NCI-H526 (cell line): ENCODE measurements at places on chromosomes 13 and 19.

DNA sequence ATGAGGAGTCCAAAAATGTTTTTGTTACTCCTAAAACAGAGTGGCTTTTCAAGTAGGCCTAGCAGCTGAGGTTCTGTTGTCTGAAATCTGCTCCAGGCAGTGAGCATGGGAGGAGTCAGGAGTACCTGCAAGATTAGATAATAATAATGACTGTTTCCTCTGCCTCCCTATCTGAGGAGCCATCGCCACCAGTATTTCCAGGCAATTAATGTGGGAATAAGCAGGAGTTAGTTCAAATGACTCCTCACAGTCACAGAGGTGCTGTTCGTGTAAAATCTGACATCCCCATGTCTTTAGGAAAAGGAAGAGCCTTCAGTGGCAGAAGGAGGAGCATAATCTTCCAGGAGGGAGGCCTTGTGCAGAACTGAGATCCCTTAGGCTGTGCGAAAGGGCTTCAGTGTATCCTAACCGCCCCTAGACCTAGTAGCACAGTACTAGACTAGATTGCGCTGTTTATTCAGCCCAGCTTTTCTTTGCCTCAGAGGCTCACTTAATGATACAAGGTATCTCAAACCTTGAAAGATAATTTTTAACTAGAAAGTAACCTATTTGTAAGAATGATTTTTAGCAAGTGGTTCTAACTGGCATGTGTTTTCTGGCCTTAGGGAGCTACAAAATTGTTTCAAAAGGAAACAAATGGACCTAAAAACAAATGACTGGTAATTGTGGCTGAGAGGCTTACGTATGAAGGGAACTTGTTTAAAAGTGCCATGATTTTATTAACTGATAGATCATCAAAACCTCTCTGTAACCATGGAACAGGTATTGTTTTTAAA, 49.0 kb downstream of the FREM2 start:
- no peak for DNase-seq

DNA sequence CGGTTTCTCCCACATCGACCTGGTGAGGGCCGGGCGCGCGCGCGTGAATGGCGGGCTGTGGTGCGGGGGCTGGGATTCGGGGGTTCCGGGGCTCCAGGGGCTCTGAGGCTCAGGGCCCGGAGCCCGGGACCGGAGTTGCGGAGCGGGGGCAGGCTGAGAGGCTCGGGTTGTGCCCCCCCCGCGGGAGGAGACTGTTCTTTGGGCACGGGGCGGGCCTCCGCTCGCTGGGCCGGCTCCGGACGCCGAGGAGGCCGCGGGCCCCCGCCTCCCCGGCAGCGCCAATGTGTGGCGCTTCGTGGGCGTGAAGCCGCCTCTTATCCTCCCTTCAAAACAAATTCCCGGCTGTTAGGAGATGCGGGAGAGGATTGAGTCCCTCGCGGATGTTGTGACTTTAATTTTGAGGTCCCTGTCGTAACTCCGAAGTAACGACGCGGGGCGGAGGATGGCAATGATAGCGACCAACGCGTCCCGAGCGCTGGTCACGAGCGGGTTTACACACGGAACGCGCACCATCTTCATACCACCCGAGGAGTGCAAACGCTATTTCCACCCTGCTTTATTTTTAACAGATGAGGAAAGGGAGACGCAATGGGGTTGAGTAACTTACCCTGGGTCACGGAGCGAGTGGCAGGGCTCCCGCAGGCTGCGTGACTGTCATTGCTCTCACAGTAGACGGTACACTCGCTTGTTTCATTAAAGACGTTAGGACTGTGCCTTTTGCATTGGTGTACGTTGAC, 536 bp downstream of the UBA2 start:
- peak; percentile 69 for DNase-seq

DNA sequence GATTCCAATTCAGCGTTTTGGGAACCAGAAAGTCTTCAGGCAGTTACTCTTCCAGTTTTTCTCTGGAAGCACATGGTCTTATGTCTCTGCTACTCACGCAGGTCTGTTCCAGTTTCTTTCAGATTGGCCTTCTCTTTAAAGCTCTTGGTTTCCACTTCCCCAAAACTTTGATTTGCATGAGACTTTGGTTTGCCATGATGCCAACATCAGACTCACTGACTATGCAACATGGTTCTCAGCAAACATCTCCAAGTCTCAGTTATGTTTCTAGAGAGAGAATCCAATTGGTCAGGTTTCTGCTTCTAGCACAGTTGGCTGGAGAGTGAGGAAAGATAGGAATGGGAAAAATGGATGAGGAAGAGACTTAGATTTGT, 3.1 kb downstream of the AKAP11 start:
- no peak for DNase-seq

DNA sequence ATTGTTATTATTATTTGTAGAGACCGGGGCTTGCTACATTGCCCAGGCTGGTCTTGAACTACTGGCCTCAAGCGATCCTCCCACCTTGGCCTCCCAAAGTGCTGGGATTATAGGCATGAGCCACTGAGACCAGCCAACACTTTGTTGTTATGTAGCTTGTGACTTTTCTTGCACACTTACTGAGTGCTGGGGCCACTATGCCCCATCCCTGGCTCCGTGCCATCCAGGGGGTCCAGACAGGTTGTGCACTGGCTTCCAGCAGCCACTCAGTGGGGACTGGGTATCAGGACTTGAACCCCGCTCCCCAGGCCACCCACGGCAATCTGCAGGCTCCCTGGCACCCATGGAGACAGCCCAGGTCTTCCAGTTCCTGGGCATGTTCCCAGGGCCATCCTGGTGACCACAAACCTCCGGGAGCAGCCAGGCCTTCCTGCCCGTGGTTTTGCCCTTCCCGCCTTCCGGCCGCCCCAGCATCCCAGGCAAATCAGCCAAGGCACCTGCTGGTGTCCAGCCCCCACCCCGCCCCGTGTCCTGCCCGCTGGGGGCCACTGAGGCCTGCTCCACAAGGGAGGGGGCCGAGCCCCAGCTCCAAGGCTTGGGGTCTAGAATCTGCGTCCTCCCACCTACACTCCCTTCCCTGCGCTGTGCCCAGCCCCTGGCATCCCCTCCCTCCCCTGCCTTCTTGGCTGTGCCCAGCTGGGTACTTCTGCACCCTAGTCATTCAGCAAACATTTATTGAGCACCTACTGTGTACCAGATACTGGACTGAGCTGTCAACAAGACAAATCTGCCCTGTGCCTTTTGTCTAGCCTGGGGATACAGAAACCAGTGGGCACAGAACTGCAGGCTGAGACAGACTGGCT, 23.7 kb upstream of the SEMA6B start:
- no peak for DNase-seq

DNA sequence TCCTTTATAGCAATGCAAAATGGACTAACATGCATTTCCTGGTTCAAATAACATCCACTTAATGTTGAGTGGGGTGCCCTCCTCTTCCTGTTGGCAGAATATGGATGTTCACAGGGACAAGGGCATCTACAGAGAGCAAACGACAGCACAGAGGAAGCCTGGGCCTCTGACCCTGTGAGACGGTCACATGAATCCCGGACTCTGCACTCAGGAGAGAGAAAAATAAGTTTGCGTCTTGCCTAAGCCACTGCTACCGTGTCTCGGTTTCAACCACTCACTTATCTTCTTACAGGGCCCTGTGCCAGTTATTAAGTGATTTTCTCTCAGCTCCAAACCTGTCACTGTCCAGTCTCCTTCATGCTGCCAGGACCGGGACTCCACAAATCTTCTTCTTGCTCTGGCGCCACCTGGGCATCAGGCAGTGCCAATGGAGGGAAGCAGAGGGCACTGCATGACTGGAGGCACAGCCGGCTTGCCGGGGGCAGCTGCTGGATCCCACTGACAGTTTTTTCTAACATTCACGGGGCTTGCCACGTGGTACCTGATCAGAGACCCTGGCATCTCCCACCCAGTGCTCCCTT, 11.8 kb downstream of the LIG1 start:
- no peak for DNase-seq

GRCh38 chr19:51367255-51367564, 1.0 kb upstream of the ETFB start:
- DNase-seq = no peak

DNA sequence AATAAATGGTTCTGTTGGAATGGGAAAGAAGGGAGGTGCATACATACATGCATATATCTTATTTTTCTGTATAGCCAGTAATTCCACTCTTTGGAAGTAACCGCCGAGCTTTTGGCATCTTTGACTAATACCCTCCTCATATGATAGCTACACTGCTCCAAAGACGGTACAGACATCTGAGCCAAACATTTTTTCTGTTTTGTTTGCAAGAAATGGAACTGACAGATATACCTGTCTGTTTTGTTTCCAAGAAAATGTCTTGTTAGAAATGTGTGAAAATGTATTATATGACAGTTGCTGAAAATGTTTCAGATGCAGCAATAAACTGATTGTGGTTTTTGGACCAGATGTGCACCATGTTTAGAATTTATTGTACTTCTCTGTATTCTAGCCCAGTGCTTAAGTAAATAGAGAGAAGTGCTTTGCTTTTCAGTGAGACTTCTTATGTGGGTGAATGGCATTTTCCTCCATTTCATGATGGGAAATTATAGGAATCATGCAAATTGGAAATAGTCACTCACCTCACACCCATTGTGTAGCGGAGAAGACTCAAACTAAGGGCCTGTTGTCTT, 396.9 kb downstream of the KCNRG start:
- no peak for DNase-seq

DNA sequence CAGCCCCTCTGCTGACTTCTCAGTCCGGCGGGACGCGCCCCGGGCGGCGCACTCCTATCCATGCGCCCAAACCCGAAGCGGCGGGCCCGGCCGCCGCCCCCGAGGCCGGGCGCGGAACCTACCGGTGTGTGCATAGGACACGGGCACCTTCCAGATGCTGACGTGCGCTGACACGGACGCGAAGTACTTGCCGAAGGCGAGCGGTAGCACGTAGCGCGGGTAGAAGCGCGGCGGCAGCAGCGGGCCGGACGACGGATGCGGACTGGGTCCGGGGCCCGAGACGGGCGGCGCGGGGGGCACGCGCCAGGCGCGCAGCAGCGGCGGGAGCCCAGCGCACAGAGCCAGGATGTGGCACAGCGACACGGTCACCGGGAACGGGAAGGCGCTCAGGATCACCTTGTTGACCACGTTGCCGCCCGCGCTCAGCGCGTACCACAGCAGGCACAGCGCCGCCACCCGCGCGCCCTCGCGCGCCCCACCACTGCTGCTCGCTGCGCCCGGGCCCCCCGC, 338 bp downstream of the SLC35E1 start:
- no peak for DNase-seq

DNA sequence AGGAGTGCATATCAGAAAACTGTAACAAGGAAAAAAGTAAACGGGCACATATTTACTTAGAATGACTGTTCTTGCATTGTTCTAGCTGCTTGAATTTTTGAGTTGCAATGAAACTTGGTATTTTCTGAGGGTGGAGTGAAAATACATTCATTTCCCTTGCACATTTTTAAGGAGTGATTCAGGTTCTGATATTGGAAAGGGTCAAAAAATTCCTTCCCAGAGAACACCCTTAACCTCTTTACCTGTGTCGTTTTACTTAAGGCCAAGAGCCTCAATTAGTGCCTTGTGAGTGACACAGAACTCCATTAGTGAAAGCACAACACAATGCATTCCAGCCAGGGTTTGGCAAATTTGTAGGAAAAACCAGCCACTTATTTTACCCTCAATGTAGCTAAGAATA, 2.3 kb downstream of the ITGBL1 start:
- no peak for DNase-seq

DNA sequence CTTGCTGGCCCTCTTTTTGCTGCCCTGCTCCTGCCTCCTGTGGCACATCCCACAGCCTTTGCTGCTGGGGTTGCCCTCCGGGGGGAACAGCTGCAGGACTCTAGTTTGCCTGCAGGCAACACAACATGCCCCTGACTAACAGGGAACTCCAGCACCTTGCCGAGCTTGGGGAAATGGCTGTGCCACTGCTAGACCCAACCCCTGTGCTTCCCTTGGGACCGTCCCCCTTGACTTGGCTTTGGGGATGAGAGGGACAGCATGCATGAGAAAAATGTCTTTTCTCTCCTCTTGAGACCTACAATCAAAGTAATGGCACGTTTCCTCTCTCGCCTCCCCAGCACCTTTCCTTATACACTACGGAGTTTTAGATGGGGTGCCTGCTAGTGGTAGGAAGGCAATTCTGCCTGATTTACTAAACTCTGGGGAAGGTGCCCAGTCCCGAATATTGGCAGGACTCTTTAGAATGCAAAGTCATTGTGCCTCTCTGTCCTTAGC, 12.4 kb upstream of the VWA8 start:
- no peak for DNase-seq

DNA sequence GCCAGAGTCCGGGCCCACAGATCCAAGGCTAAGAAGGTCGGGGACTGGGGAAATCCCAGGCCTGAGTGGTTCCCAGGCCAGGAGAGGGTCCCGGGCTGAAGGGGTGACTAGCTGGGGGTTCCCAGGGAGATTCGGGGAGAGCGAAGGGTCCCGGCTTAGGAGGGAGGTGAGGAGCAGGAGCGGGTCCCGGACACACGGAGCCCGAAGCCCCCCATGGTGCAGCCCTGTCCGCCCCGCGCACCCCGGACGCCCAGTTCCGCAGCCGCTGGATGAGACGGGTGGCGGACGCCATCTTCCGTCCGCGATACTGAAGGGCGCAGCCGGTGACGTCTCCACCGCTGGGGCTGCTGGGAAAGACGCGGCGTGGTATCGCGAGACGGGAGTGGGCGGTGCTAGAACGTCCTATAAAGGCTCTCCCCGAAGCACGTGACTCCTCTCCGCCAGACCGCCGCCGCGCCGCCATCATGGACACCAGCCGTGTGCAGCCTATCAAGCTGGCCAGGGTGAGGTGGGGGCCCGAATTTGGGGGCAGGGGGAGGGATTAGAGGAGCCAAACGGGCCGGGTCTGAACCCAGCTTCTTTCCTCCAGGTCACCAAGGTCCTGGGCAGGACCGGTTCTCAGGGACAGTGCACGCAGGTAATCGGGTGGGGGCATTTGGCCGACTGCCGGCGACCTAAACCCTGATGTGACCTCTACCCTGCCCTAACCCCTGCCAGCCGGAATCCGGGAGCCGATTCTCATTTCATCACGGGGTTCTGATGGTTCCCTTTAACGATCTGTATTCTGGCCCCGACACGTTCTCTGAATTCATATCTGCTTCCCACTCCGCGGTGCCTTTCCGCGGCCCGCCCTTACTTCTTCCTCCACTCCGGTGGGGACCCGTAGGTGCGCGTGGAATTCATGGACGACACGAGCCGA, at the start of the genes NDUFA7 and RPS28:
TSS of gene NDUFA7 (minus strand) at position 309 of the 919 bp plus-strand sequence. CDS start at position 292, 17 bp downstream.
TSS of gene RPS28 (plus strand) at position 430 of the 919 bp plus-strand sequence. CDS start at position 465, 35 bp downstream.
- peak; percentile 96 for DNase-seq

DNA sequence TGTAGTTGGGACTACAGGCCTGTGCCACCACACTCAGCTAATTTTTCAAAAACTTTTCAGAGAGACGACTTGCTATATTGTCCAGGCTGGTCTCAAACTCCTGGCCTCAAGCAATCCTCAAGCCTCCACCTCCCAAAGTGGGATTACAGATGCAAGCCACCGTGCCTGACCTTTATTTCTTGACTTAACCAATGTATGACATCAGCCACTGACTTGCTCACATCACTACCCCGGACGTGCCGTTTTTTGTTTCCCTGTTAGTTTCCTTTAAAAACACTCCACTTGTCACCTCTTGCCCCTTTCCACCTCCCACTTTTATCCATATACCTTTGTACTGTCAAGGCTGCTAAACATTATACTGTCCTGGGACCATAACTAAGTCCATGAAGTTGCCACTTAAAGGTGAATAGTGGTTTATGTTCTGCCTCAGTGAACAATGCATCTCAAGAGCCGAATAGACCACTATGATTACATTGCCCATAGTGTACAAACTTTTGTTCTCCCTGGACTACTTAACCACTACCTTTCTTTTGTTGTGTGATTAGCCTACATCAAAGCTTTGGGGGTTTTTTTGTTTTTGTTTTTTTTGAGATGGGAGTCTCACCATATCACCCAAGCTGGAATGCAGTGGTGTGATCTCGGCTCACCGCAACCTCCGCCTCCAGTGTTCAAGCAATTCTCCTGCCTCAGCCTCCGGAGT, 2.3 kb upstream of the EPHX3 start:
- no peak for DNase-seq
